Chondrocyte (in vitro differentiated cells): ENCODE measurements at places on chromosomes 7 and 10. TPM values are rescaled to one million over a fixed set of nuclear protein-coding genes. Genes with fewer than 3 reads are reported as not detected.

DNA sequence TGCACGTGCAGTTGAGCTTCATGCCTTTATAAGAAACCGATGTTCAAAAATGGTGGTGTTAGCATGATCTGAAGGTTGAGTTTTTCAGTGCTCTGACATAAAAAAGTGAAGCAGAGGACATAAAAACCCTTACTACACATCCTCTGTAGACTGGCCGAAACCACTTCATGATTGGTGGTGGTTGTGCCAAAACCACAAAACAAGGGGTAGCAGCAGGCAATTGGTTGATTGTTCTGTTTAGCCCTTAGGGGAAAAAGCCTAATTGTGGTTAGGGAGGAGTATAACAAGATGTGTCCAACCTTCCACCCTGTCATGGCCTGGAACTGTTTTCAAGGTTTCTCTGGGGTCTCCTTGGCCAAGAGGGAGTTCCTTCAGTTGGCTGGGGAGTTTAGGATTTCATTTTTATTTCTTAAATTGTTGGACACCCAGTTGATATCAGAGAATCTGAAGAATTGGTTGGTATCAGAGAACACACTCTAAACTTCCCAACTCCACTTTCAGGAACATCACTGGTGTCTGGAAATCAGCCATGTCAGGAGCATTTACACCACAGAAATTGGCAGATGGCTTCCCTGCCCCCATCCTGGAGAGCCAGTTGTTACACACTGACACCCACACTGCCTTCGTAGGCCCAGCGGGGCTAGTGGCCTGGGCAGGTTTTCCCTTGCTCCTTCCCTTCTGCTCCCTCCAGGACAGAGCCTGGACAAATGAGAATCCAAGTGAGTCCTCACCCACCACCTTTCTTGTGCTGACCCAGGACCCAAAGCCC, 18.8 kb downstream of the MRPS24 start:
- no peak overlapping the region for H3K4me3 ChIP-seq
- DNase-seq = no peak
- H3K4me1 ChIP-seq = no peaks in the 10 kb centered on the region
- no peak overlapping the region for H3K27ac ChIP-seq

GRCh38 chr7:131103997-131104396, 223.7 kb upstream of the MKLN1 start:
- no peak for DNase-seq
- no peak overlapping the region for H3K4me3 ChIP-seq
- H3K27me3 ChIP-seq = no peaks in the 10 kb centered on the region

DNA sequence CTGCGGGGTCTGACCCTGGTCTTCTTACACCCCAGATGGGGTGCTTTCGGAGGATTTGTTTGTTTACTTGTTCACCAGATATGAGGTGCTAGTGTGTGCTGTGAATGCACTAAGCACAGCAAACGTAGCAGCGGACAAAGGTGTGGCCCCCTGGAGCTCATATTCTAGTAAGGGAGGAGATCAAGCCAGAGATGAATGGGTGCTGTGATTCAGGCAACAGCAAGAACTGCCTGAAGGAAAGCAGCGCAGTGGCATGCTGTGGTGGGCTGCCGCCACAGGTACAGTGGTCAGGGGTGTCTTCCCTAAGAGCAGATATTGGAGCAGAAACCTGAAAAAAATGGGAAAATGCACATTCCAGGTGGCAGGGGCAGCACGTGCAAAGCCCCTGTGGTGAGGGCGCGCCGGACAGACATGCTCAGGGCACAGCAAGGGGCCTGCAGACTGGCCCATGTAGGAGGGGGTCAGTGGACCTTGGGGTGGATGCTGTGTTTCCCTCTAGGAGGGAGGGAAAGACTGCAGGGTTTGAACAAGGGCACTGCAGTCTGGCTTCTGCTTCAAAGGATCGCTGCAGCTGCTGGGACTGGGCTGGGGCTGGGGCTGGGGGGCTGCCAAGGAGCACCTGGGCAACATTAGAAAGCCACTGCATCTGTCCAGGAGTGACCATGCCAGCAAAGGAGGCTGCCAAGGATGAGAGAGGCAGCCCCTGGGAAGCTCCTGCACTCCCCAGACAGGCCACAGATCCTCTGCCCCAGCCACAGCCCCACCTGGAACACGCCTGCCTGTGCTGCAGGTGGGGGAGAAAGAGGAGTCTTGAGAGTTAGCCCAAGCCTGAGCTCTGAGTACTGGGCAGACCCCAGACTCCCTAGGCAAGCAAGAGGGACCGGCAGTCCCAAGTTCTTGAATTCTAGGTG, 927 bp upstream of the DEPP1 start:
- no peaks in the 10 kb centered on the region for H3K27me3 ChIP-seq
- peaks cover 86% of the 10 kb centered on the region for H3K4me1 ChIP-seq
- peaks cover 6% of the 10 kb centered on the region for H3K36me3 ChIP-seq
- peak overlapping the region; percentile 99 for H3K27ac ChIP-seq

DNA sequence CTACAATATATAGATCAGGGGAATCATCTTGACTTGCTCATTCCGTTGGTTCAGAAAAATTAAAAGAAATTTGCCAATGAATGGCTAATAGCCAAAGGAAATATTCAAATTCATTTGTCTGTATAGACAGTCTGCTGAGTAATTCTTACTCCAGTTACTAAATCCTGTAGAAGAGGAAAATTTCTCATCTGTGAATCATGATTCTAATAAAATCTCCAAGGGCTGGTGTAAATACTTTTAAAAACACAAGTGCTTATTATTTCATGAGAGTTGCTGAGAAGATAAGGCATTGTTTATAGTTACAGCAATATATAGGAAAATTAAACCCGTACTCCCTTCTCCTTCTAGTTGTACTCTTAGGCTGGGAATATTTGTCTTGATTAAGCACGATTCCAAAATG, 53.0 kb downstream of the WNT2 start:
- H3K36me3 ChIP-seq = no peaks in the 10 kb centered on the region
- no peak overlapping the region for H3K4me3 ChIP-seq
- peaks cover 24% of the 10 kb centered on the region for H3K4me1 ChIP-seq
- DNase-seq = no peak
- H3K27ac ChIP-seq = peak overlapping the region; percentile 54

GRCh38 chr7:93838966-93839365, 51.6 kb downstream of the TFPI2 start:
- no peak overlapping the region for H3K4me3 ChIP-seq
- peaks cover 13% of the 10 kb centered on the region for H3K27me3 ChIP-seq
- no peaks in the 10 kb centered on the region for H3K36me3 ChIP-seq
- no peak for DNase-seq
- H3K4me1 ChIP-seq = peaks cover 50% of the 10 kb centered on the region

DNA sequence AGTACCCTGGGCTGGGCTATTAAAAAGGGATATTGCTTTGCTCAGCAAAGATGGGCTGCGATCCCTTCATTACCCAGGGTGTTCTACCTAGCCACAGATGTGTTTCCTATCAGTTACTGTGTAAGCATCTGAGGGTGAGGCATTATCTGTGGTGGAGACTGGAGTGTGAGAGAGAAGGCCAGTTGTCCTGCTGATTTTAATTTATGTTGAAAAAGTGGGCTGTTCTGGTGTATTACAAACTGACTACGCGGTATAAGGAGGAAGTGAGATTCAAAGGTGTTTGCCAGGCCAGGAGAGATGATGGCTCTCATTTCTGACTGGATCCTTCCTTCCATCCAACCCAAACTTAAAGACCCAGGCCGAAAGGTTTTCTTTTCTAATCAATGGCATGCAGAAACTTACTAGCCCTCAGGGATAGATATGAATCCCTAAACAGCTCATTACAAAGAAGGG, 7.6 kb downstream of the TCF7L2 start:
- H3K27ac ChIP-seq = peak overlapping the region; percentile 97
- no peaks in the 10 kb centered on the region for H3K27me3 ChIP-seq
- no peak for DNase-seq
- H3K4me1 ChIP-seq = peaks cover 86% of the 10 kb centered on the region
- peak overlapping the region; percentile 36 for H3K4me3 ChIP-seq

DNA sequence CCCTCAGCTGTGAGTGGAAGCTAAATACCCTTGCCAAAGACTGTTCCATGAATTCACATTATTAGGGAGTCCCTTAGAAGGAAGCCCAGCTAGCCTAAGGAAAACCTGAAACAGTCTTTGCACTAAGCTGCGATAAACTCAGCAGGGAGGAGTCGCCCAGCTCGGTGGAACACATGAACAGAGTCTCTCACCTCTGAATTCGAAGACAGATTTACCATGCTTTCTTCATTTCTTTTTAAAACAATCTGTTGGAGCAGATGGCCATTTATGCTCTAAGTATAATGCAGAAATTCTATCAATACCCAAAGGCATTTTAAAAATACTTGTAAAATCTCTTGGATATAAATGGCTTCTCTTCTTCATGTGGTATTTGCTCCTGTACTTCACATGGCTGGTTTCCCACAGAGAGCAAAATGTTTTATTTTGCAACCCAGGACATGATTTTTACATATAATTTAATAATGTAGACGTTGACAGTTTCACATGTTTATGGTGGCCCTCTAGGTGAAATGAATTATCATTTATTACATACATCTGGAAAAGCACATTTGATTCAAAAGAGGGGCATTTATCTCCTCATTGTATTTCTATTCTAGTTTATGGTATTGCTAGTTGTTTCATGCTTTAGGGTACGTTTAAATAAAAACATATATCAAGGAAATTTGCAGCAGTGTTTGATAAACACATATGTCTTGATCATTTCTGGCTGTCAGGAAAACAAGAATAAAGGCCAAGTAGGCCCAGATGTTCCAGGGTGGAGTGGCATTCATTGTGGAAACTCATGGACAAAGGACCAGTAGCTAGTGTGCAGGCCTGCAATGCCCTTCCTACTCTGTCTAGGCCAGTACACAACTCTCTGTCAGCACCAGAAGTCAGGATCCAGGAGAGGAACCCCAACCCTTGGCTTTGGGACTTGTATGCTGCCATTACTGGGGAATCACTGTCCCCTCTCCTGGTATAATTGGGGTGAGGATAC, 52.2 kb downstream of the LRGUK start:
- H3K27ac ChIP-seq = no peak overlapping the region
- H3K27me3 ChIP-seq = no peaks in the 10 kb centered on the region
- no peak overlapping the region for H3K4me3 ChIP-seq
- DNase-seq = no peak
- peaks cover 9% of the 10 kb centered on the region for H3K4me1 ChIP-seq
- no peaks in the 10 kb centered on the region for H3K36me3 ChIP-seq

- no peak overlapping the region for H3K4me3 ChIP-seq
- H3K36me3 ChIP-seq = peaks cover 7% of the 10 kb centered on the region
These were observed 40.6 kb downstream of the STAM start for GRCh38 chr10:17684537-17684936.

GRCh38 chr7:47914717-47915615, 33.3 kb downstream of the PKD1L1 start:
- H3K4me1 ChIP-seq = peaks cover 25% of the 10 kb centered on the region
- H3K27me3 ChIP-seq = no peaks in the 10 kb centered on the region
- DNase-seq = no peak
- H3K4me3 ChIP-seq = no peak overlapping the region
- H3K36me3 ChIP-seq = peaks cover 11% of the 10 kb centered on the region
- peak overlapping the region; percentile 75 for H3K27ac ChIP-seq

- peak overlapping the region; percentile 91 for H3K27ac ChIP-seq
- H3K4me3 ChIP-seq = peak overlapping the region; percentile 81
- peaks cover 2% of the 10 kb centered on the region for H3K36me3 ChIP-seq
- H3K27me3 ChIP-seq = no peaks in the 10 kb centered on the region
- H3K4me1 ChIP-seq = peaks cover 44% of the 10 kb centered on the region
These were observed 748 bp downstream of the PHTF2 start for GRCh38 chr7:77799078-77799964.

DNA sequence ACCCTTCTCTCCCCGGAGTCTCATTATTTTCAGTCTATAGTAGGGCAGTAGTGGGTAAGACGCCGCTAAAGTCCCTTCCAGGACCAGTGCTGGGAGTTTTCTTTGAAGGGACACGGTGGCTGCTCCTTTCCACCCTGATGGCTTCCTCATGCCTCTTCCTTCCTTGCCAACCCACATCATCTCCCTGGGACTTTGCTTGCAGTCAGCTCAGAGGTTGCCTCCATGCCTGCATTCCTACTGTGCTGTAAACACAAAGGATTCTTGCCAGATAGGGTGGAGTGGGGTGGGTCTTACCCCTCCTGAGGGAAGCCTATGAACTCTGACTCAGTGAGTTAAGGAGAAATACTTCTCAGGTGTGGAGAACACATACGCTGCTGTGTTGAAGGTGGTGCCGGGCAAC, 59.9 kb upstream of the IGFBP3 start:
- peak overlapping the region; percentile 87 for H3K27ac ChIP-seq
- no peaks in the 10 kb centered on the region for H3K27me3 ChIP-seq
- H3K4me3 ChIP-seq = no peak overlapping the region

DNA sequence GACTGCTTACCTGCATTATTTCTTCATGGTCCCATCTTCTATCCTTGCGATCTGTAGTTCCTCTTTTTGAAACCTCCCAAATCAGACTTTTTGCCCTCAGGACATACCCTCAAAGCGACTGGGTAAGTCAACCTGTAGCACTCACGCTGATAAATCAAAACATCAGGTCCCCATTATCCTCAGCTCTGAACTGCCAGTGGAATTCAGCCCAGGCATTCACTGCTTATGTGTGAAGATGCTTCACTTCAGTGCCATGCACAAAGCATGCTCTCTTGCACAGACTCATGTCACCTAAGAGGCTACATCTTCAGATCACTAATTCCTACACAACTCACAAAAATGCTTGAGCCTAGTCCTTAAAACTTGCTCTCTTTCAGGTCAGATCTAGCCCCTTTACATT, 283.6 kb upstream of the KLF6 start:
- H3K4me3 ChIP-seq = no peak overlapping the region
- no peaks in the 10 kb centered on the region for H3K36me3 ChIP-seq
- H3K27ac ChIP-seq = no peak overlapping the region
- no peak for DNase-seq

DNA sequence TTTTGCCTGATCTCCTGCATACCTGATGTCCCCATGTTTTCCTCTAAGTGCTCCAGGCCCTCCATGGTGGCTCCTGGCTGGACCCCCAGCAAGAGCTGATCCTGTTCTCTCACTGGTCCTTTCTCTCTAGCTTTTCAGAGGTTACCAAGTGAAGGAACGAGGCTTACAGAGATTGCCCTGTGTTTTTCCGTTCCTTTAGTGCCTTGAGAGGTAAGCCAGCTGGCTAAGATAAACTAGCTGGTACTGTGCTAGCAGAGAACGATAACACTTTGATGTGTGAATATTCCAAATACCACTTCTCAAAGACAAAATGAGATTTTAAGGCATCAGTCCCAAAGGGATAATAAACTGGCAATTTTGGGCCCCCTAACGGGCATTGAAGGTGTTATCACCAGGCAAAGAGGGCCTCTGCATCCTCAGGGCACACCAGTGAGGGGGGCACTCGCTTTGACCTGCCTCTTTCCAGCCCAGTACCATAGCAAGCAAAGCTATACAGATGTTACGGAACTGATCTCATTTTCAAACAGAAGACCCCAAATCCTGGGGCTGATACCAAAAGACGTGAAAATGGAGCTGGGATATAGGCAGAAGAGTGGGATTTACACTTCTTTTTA, 8.4 kb upstream of the CCNY start:
- H3K27ac ChIP-seq = no peak overlapping the region
- H3K36me3 ChIP-seq = no peaks in the 10 kb centered on the region
- no peaks in the 10 kb centered on the region for H3K27me3 ChIP-seq
- no peak for DNase-seq
- peaks cover 36% of the 10 kb centered on the region for H3K4me1 ChIP-seq

The C10orf53 gene
- total RNA-seq = not detected in 3 replicates
